ENCODE measurements at places on chromosomes 12 and 14.

- no peak for DNase-seq
Measured at GRCh38 chr14:99537399-99537798, 56.2 kb downstream of the CCNK start.

DNA sequence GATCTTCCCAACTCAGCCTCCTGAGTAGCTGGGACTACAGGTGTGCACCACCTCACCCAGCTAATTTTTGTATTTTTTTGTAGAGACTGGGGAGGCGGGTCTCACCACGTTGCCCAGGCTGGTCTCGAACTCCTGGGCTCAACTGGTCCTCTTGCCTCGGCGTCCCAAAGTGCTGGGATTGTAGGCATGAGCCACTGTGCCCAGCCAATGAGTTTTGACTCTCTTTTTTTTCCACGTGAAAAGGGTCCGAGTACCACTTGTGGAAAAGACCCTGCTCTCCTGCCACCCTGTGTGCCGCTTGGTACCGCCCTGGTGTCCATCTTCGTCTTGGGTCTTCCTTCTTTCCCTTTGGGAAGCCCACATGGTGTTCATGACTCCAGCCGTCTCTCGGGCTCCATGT, 17.6 kb downstream of the TEDC1 start:
- DNase-seq, result no peak

GRCh38 chr12:52024845-52025230, 18.1 kb downstream of the TAMALIN start:
- DNase-seq, result no peak

GRCh38 chr12:91327131-91327530, 144.5 kb upstream of the DCN start:
- DNase-seq, result no peak

- no peak for DNase-seq
Measured at GRCh38 chr14:60332869-60333268, 83.8 kb downstream of the PPM1A start.

- no peak for DNase-seq
Measured at GRCh38 chr12:25311506-25311905, 60.8 kb upstream of the KRAS start.
